ENCODE measurements at places on chromosomes 2 and 18. TPM values are rescaled to one million over a fixed set of nuclear protein-coding genes. Genes with fewer than 3 reads are reported as not detected.
A peak's percentile ranks its signal among the peaks of the same experiment; 100 is the strongest.

- DNase-seq, result no peak
These were observed 60.3 kb upstream of the PEX13 start for GRCh38 chr2:60957224-60957623.

TEX44 gene
- total RNA-seq, result not detected

RAB6C gene
- total RNA-seq, result 0.15 TPM

- DNase-seq, result no peak
These were observed at the start of gene DPYSL5 for GRCh38 chr2:26847655-26848335. DPYSL5 (plus strand) TSS chr2:26848132; CDS start chr2:26898500, 50,368 bp downstream.

- no peak for DNase-seq
These were observed 176.0 kb upstream of the SMAD2 start for GRCh38 chr18:48106498-48106897.

DNA sequence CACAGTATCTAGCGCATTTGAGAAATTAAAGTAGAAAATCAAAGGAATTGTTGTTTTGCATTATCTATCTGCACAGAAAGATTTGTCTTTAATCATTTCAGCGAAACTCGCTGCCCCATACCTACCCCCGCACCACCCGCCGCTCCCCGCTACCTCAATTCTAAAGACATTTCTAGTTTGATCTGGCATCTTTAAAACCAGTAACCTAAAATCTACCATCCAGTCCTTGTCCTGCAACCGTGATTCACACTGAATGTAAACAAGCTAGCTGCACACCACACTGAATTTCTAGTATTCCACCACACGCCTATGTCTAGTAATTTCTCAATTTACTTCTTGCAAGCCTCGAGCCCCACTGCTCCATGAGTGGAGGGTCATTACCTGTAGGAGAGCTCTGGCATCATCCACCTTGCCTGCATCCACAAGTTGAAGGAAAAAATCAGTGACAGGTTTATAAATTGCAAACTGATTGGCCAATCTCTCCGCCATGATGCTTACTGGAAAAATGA lies 60.1 kb downstream of the ABCG8 start:
- no peak for DNase-seq

DNA sequence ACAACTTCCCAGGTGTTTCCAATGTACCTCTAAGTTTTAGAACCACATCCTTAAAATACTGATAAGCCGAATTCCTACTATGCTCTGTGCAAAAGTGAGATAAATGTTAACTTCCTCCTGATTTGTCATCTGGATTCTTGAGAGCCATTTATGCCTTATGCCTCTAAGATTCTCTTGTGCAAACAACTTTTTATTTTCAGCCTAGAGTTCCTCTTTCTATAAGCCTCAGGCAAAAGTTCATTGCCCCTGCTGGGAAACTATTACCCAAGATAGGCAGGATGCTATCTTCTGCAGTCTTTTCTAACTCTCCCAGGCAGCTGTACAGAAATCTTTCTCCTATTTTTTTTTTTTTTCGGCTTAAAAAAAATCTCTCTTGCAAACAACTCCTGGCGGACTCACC lies 216.1 kb downstream of the KCNJ3 start:
- no peak for DNase-seq

SPC25 gene
- total RNA-seq, result 1.2 TPM

GRCh38 chr2:31956312-31956711 lies 54.5 kb downstream of the MEMO1 start:
- no peak for DNase-seq

- DNase-seq, result no peak
These were observed 23.4 kb downstream of the FBLN7 start for GRCh38 chr2:112161431-112162145.

REG3A gene
- total RNA-seq, result 3.7 TPM

CNDP1 gene
- total RNA-seq, result not detected

GRCh38 chr18:8989017-8989416 lies 113.5 kb upstream of the NDUFV2 start:
- no peak for DNase-seq

DNA sequence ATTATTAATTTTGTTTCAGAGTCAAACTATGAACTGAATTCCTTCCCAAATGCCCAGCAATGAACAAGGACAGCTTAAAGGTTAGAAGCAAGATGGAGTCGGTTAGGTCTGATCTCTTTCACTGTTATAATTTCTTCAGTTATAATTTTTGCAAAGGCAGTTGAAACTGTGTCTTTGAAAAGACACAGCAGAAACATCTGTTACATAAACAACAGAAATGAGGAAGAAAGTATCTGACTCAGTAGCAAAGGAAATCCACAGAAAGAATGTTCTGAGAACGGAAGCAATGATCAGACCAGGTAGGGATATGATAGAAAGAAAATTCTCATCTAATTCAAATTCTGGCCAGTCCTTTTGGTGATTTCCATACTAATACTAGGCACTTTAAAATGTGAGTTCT lies 5.2 kb upstream of the RMC1 start:
- no peak for DNase-seq

SLC23A3 gene
- 5.1 TPM for total RNA-seq

DES gene
- total RNA-seq, result 18.5 TPM

UGT1A9 gene
- total RNA-seq, result 5.2 TPM

- no peak for DNase-seq
These were observed 14.9 kb downstream of the IDH1 start for GRCh38 chr2:208239770-208240493.

GRCh38 chr2:234770031-234770506 lies 181.7 kb upstream of the SH3BP4 start:
- no peak for DNase-seq

DSC3 gene
- 0.22 TPM for total RNA-seq

- DNase-seq, result no peak
These were observed 192.2 kb downstream of the IRS1 start for GRCh38 chr2:226607379-226607778.

SERPINB3 gene
- not detected for total RNA-seq

DNA sequence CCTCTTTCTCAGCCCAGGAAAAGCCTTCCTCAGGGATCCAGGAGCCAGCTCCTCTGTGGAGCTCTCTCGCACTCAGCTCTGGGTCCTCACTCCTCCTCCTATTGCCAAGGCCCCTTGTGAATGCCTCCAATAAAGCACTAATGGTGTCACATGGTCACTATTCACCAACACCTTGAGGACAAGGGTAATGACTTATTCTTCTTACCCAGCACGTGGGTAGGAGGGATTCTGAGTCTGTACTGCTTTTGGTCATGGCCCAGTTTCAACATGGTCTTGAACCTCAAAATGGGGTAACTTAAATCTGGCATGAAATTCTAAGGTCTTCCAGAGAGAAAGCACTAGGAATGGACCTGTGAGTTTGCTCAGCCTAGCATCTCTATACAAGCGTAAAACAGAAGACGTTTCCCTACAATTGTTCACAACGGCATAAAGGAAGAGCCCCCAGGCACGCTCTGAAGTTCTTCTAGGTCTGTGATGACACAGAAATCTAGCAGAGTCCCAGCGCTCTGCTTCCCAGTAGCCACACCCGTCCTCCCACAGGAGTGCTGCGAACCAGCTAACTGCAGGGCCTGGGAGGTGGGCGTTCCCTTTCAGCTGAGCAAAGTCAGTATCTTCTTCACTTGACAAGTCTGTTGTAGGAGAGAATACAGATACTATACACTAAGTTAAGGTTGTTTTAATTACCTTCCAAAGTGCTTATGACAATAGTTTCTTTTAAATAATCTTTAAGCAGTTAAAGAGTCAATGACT lies 14.6 kb upstream of the KIDINS220 start:
- DNase-seq, result no peak

GRCh38 chr18:46343931-46344372 lies 239.8 kb downstream of the HAUS1 start:
- DNase-seq, result peak; percentile 26

- no peak for DNase-seq
These were observed 28.0 kb downstream of the AGAP1 start for GRCh38 chr2:235521844-235522243.

DNA sequence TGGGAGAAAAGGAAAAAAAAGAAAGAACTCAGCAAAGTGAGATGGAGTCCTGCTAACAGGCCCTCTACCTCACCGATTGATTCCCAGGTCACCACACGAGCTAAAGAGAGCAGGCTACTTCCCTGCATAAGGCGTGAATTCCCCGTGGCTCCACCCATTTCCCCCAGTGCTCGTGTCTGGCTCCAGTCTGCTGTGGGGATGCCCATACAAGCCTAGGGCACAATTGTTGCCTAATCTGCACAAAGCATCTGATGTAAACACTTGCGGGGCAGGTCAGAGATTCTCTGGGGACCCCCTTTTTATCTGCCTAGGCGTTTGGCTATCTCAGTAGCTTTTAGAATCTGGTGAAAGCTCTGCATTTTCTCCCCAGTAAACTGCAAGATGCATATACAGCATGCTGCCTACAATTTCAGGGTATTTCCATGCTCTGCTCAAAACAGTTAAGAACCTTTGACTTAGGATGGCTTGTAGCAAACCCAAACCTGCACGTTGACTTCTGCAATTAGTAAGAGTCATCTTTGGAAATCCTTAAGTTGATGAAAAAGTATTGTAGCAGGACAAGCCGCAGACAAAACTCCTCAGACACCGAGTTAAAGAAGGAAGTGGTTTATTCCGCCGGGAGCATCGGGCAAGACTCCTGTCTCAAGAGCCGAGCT lies 34.8 kb downstream of the MYO3B start:
- DNase-seq, result no peak

PTPN4 gene
- 25.9 TPM for total RNA-seq

- no peak for DNase-seq
These were observed 99.3 kb downstream of the SPATS2L start for GRCh38 chr2:200405599-200406298.

- DNase-seq, result no peak
These were observed 75.5 kb upstream of the FRZB start for GRCh38 chr2:182941919-182942318.

CYS1 gene
- total RNA-seq, result 0.37 TPM

SERPINB10 gene
- not detected for total RNA-seq

GRCh38 chr2:65075605-65076344 lies 19.6 kb downstream of the CEP68 start:
- DNase-seq, result peak; percentile 83

MEP1B gene
- 11.8 TPM for total RNA-seq

EFHD1 gene
- 2.7 TPM for total RNA-seq

DNA sequence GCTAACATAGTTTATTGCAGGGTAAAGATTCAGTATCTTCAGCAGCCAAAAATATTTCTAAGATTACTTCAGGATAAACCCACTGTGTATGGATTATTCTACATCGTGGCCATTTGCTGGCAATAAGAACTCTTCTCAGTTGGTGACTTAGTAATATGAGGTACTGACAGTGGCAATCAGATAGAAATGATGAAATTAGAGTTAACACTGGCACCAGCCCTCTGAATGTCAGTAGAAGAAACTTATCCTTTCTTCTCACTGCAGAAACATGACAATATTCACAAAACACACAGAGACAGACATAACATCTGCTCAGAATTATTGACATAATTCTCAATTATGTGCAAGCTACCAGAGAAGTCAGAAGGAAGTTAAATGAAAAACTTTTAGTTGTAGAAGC lies 246.3 kb upstream of the COL3A1 start:
- DNase-seq, result no peak

DNA sequence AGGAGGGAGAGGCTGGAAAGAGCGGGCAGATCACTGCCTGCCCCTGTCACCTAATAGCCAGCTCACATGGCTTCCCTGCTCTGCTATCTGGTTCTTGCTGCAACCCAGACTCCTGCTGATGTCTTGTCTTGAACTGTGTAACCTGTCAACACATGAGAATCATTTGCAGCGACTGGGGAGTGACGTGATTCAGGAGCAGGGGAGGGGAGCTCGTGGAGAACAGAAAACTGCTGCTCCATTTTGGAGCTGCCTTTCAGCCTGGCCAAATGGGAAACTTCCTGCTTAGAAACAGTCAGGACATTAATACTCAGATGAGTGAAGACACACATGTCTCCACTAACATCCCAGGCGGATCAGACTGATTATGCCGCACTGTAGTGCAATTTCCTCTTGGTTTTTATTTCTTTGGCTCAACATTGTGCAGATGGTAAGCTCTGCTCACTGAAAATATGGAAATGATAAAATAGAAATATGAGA lies 38.1 kb downstream of the RPL37A start:
- no peak for DNase-seq

DNA sequence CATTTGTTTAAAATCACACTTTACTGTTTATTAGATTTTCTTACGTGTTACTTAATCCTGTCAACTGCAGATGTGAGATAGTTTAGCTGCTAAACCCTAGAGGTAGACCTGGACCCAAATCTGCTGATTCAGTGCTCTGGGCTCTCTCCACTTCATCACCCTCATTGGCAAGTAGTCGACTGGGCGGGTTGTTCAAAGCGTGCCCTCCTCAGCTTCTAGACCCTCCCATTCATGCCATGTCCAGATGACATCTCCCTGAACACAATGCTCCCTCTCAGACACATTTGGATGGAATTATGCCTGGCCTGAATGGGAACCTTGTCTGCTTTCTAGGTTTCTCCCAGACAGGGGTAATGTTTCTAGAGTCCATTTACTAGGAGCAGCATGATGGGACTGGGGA lies 43.7 kb downstream of the RPIA start:
- no peak for DNase-seq

GREB1L gene
- total RNA-seq, result not detected

- no peak for DNase-seq
These were observed 39.4 kb downstream of the METAP1D start for GRCh38 chr2:172039011-172039704.

DNA sequence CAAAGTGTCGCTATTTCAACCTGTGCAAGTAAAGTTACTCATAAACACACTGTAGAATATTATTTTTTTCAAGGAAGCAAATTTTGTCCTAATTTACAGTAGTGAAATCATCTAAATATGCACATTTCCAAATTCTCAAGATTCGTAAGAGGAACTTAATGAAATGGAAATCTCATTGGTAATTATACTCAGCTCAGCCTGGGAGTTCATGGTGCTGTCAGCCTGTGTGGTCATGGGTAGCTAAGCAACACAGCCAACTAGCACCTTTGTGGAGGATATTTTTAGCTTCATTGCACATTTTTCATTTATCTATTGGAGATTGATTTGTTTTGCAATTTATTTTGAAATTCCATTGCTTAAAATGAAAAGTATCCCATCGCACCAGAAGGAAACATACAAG lies 975.7 kb upstream of the ZEB2 start:
- DNase-seq, result no peak

ADD2 gene
- total RNA-seq, result 0.21 TPM

MZT2A gene
- 84.6 TPM for total RNA-seq

DNA sequence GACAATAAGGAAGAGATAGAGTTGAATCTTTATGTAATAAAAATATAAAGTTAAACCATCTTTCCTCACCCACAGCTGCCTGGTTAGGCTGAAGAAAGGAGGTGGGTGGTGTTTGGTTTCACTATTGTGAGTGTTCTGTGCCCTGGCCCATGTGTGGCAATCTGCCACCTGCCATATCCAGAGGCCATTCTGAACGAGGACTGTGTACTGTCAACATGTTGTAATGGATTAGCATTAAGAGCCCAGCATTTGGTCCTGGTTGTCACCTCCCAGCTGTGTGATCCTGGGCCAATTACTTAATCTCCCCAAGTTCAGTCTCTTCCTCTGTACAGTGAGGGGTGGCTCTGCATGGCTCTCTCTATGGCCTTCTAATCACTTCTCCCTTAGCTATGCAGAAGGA lies 118.2 kb upstream of the SEC11C start:
- no peak for DNase-seq

All from left colon (tissue), 2 donors.